ENCODE measurements at places on chromosomes 4 and X.

GRCh38 chr4:4439782-4440181 lies 52.9 kb downstream of the NSG1 start:
- DNase-seq = no peak

- no peak for DNase-seq
Observed at GRCh38 chr4:43244688-43245382, 352.3 kb downstream of the GRXCR1 start.

GRCh38 chr4:160019936-160020335 lies 917.1 kb downstream of the RAPGEF2 start:
- no peak for DNase-seq

DNA sequence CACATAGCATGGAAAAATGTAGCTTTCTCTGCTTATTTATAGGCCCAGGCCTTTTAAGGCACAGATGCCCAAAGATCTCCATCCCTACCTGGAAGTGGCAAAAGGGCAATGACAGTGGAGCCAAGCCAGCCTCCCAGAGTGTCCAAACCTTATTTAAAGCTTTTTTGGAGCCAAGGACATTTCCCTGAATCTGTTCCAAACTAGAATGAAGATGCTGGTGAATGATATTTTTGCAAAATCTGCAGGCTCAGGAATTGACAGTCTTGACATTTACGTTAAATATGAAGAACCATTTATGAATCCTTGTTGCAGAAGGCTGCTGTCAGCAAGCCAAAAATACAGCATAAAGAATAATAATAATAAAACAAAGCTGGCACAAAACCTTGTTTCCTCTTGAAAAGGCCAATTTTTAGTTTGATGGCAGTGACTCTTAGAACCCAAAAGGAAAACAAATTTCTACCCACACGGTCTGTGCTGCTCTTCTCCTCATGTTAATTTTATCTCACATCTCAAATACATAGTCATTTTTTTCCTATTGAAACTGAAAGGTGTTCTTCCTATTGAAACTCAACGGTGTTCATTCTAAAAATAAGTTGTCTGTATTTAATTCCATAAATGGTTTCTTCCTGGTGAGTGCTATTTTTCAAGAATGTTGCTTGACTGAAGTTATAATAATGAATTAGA lies 206.3 kb upstream of the TBL1X start:
- DNase-seq = no peak

GRCh38 chrX:46251755-46252154 lies 293.5 kb downstream of the ZNF674 start:
- no peak for DNase-seq

GRCh38 chr4:92299152-92299551 lies 4.6 kb upstream of the GRID2 start:
- no peak for DNase-seq

DNA sequence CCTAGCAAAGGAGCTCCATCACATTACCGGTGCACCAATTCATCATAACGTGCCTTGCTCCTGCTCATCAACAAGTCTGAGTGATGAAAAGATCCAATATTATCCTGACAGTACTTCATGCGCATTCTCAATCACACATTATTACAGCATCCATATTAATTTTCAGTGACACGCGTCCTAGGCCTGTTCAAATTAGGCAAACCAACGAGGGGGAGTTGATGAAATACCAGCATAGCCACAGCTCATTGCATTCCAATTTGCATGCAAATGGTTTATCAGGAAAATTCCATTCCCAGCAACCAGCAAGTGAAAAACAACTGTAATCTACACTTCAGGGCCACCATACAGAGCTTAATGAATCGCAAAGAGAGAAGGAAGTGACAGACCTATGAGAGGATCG lies 236.9 kb downstream of the DCLK2 start:
- DNase-seq = no peak

GRCh38 chrX:134658002-134658759 lies at the start of gene PLAC1:
PLAC1 (minus strand) TSS chrX:134658471; CDS start chrX:134566682, 91,789 bp downstream.
- no peak for DNase-seq

- DNase-seq = no peak
Observed at GRCh38 chrX:133846311-133846710, 139.1 kb downstream of the GPC3 start.

DNA sequence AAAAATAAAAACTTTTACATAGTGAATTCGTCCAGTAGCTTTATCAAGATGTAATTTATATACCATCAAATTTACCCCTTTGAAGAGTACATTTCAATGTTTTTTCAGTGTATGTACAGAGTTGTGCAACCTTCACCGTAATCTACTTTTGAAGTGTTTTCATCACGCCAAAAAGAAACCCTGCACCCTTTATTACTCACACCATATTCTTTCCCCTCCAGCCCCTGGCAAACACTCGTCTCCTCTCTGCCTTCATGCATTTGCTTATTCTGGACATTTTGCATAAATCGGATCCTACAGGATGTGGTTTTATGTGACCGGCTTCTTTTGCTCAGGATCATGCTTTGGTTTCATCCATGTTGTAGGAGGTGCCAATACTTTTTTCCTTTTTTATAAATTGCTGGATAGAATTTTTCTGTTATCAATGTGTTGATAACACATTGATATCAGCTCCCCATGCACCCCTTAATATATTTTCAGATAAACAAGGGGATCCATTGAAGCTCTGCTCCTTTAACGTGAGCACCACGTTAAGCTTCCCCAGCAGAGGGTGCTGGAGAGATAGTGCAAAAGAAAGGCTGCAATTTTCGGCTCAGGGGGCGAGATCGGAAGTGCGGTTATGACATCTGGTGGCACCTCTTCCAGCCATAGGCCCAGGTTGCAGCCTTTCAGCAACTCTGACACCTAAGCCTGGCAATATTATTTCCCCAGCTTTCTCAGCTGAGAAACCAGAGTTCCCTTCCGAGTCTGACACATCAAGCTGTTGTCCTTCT lies 100.1 kb upstream of the VCX3B start:
- DNase-seq = no peak

DNA sequence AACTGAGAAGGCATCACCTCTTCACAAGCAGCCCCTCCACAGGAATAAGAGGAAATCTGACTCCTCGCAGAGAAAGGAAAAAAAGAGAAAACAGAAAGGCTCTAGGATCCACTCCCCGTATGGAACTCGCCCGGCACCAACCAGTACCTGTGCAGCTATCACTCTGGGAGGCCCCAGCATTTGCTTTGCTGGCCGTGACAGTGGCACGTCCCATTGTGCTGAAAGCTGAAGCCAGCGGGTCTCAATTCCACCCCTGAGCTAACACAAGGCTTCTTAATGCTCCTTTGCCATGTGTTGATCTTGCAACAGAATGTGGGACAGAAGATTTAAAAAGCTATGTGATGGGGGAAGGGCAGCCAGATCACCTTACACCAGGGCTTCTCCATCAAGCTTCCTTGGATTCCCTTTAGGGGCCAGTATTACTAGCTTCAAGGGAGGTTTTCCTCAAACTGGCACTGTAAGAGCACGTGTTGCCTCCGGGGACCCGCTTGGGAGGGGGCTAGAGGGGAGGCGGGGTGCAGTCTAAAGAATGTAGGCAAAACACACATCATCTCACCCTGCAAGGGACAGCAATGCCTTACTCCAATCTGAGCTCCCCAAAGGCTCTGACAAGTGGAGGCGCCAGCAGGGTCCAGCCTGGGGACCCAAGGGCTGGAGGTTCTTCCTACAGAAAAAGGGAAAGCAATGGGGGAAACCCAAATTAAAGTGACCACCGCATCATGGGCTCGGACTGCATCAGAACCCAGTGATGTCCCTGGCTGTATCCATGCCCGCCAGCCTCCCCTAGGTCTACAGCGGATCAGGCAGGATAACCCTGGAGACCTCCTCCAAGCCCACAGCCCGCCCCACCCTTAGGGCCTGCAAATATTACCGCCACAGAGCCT lies 1.2 kb downstream of the USP46 start:
- no peak for DNase-seq

GRCh38 chr4:69760455-69760854 lies at the start of gene SULT1B1:
SULT1B1 (minus strand) TSS chr4:69760620; CDS start chr4:69755217, 5,403 bp downstream.
- no peak for DNase-seq

- no peak for DNase-seq
Observed at GRCh38 chr4:2266181-2266580, 4.3 kb upstream of the MXD4 start.

DNA sequence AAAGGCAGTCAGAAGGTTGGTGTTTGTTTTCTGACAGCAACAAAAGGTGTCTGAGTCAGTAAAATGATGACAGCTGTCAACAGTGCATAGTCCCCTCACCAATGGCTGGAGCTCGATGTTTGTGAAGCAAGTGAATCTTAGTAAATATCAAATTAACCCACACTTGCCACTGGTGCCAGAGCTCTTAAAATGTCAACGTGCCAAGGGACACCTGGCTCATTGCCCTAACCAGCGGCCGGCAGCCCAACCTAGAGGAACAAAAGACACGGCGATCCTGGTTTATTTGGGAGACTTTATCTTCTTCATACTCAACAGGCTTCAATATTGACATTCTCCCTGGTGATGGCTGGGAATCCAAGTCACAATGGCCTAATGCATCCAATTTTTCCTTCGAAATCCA lies 143.4 kb downstream of the CPEB2 start:
- no peak for DNase-seq

- no peak for DNase-seq
Observed at GRCh38 chr4:154399259-154399974, 92.2 kb downstream of the DCHS2 start.

DNA sequence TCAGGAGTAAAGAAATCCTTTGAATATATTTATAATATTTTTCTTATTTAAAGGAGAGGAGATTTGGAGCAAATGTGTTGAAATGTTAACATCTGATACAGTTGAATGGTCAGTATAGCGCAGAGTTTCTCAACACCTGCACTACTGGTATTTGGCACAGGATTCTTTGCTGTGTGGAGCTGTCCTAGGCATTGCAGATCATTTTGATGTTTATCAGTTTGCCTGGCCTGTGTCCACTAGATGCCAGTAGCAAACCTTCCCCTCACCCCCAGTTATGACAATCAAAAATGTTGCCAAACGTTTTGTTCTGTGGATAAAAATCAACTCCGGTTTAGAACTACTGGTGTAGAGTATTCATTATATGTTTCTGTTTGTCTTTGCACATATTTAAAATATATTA lies 765.3 kb upstream of the SLIT2 start:
- no peak for DNase-seq

- DNase-seq = no peak
Observed at GRCh38 chr4:145154573-145154972, 25.8 kb downstream of the OTUD4 start.

- DNase-seq = no peak
Observed at GRCh38 chrX:41350976-41351569, 17.1 kb downstream of the DDX3X start.

- DNase-seq = no peak
Observed at GRCh38 chrX:19556202-19556601, 40.9 kb upstream of the MAP3K15 start.

- no peak for DNase-seq
Observed at GRCh38 chr4:91028228-91028627, 901.0 kb downstream of the CCSER1 start.

- peak; percentile 9 for DNase-seq
Observed at GRCh38 chr4:1187182-1187581, 14.8 kb upstream of the SPON2 start.

GRCh38 chr4:170139764-170140163 lies 50.0 kb upstream of the AADAT start:
- no peak for DNase-seq

- DNase-seq = no peak
Observed at GRCh38 chr4:45100956-45101818, 374.8 kb upstream of the GNPDA2 start.

- no peak for DNase-seq
Observed at GRCh38 chr4:102037566-102037965, 247.0 kb downstream of the BANK1 start.

- DNase-seq = peak; percentile 84
Observed at GRCh38 chr4:1684506-1685234, 557 bp upstream of the FAM53A start.

- no peak for DNase-seq
Observed at GRCh38 chrX:276581-277201, 4.5 kb upstream of the PLCXD1 start.

DNA sequence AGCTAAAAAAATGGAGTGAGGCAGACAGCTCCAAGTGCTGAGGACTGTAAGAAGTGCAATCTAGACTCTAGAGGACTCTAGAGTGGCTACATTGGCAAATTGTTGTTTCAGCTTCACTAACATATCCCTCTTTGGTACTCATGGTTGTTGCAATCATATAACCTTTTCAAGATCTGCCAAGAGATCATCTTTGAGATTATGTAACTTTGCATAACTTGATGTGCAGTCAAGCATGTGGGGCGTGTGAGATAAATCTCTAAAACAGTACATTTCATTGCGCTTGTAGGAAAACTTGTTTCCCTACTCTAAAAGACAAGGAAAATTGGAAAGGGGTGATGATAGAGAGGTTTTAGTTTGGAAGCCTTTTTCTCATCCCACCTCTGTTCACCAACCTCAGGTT lies 11.2 kb upstream of the BRS3 start:
- DNase-seq = no peak

DNA sequence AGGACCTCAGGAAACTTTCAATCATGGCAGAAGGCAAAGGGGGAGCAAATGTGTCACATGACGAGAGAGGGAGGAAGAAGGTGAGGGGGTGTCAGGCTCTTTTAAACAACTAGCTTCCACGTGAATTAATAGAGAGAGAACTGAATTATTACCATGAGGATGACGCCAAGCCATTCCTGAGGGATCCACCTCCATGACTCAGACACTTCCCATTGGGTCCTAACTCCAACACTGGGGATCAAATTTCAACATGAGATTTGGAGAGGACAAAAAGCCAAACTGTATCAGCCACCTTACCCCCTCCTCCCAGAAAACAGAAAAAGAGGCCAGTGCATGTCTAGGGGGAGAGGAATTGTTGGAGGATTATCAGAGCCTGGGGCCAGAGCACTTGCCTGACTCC lies 40.4 kb upstream of the LAS1L start:
- DNase-seq = no peak

DNA sequence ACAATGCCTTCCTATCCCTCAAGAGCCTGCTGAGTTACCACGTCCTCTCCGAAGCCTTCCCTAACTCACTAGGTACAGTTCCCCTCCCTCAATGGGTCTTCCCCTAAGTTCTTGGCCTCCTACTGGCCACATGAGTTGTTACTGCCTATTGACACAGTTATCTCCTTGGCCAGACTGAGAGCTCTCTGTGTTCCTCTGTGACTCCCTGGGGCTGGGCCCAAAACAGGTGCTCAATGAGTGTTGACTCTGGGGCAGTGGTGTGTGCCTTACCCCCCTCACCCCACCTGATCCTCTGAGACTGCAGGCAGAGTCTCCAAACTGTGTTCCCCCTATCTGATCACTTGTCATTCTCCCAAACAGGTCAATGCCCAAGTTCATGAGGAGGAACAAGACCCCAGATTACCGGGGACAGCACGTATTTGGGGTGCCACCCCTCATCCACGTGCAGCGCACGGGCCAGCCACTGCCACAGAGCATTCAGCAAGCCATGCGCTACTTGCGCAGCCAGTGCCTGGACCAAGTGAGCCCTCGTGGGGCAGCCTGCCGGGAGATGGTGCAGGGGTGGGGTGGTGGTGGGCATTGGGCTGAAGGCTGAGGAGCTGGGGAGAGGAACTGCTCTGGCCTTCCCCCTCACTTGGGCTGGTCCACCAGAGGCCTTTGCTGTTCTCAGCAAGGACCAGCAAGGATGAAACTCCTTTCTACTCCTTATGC lies 72.6 kb downstream of the STARD8 start:
- DNase-seq = no peak

DNA sequence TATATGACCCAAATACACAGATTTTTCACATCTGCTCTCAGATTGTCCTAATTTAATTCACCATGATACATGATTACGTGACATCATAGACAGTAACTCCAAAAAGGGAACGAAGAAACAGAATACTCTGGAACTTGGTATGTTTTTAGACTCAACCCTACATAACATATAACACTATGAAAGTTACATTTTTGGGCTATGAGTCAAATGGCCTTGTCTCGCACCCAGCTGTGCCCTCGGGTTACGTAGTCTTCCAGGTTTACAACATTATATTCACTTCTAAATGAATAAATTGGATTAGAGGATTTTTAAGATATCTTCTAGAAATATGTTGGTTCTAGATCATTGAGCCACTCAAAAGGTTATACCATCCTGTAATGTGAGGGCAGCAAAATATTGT lies 2089.6 kb upstream of the TENM3 start:
- no peak for DNase-seq
